ENCODE measurements at places on chromosomes 2 and 18.

DNA sequence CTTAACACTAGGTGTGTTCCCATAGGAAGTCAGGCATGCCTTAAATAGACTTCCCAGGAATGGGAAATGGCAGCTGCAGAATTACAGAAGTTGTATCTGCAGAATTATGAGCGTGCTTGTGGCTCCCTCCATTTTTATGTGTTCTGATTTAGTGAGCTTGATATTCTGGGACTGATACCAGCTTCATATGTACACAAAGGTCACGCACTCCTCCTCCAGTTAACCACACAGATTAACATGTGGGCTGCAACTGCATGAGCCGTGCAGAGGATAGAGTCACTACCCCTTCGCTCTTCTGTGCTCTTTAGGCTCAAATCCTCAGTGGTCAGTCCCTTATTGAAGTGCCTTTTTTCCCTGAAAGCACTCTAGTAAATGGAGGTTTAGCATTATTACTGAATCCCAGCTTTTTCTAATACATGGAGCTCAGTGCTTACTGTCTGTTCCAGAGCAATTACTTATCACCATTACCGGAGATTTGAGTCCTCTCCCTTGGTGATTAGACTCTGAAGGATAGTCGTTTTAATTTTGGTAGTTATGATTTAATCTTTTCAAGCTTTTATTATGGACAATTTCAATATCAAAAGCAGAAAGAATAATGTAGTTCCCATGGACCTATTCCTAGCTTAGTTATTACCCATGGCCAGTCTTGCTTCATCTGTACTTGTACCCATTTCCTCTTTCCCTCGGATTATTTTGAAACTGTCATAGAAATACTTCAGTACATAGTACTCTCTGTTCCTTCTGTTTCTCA lies 238.3 kb downstream of the PRKCE start:
- H3K4me1 ChIP-seq = peaks cover 66% of the 10 kb centered on the region
- H3K36me3 ChIP-seq = no peaks in the 10 kb centered on the region
- H3K27me3 ChIP-seq = no peaks in the 10 kb centered on the region
- no peak for DNase-seq
- no peak overlapping the region for H3K27ac ChIP-seq
- H3K4me3 ChIP-seq = no peak overlapping the region

- no peak for DNase-seq
- peak overlapping the region; percentile 88 for H3K27ac ChIP-seq
- H3K4me1 ChIP-seq = peaks cover 19% of the 10 kb centered on the region
Measured at GRCh38 chr18:50287028-50287440, 458 bp downstream of the CXXC1 start.

DNA sequence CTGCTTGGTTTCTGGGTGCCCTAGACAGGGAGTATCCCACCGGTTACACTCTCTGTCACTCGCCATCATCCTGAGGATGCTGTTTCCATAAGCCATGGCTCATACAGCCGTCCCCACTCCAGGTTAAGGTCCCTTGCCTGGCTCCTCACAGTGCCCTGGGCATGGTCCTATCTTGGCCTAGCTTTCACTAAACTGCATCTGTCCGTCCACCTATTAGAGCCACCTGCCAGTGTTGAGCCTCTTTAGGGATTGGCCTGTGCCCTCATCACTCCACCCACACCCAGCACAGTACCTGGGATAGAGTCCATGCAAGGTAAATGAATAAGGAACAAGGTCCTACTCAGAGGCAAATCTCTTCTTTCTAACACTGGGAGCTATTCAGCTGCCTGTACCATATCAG lies 320.1 kb downstream of the GBX2 start:
- H3K4me1 ChIP-seq = no peaks in the 10 kb centered on the region
- H3K36me3 ChIP-seq = no peaks in the 10 kb centered on the region
- H3K27ac ChIP-seq = no peak overlapping the region
- no peaks in the 10 kb centered on the region for H3K27me3 ChIP-seq

DNA sequence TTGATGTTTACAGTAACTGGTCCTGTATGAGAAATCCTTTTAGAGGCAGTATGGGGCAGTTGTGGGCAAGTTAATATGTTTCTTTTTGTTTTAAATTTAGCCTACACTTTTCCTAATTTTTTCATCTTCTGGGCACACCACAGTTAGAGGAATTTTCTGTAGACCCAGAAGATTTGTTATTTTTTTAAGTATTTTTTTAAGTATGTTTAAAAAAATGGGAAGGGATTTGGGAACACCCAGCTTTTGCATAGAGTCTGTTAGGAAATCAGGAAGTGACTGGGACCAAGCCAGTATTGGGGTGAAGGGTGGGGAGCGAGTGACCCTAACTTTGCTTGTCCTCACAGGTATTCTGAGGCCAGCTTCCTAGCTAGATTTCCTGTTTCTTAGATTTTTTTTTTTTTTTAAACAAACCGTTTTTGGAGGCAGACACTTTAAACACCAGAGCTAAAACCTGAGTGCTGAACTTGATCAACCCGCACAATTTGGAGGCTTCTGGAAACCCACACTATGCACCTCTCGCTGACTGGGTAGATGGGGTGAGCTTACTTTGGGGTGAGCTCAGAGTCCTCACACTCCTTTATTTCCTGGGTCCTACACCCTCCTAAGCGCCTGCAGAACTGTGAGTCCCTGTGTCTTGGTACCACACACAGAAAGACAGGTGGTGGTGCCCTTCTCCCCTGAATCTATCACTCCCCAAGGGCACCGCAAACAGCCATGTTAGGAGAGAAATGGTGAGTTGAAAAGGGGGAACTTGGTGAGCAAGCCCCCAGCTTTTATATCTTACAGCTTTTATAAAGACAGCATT lies 5.2 kb downstream of the GATA6 start:
- peak; percentile 28 for DNase-seq
- H3K27me3 ChIP-seq = peaks cover 53% of the 10 kb centered on the region
- no peaks in the 10 kb centered on the region for H3K36me3 ChIP-seq
- no peak overlapping the region for H3K27ac ChIP-seq
- peaks cover 19% of the 10 kb centered on the region for H3K4me1 ChIP-seq

- H3K4me3 ChIP-seq = peak overlapping the region; percentile 55
- DNase-seq = peak; percentile 58
- H3K4me1 ChIP-seq = peaks cover 14% of the 10 kb centered on the region
- H3K27ac ChIP-seq = no peak overlapping the region
Measured at GRCh38 chr2:174326161-174327020, 8.4 kb upstream of the SP9 start.

GRCh38 chr18:9787036-9787435 lies 78.9 kb downstream of the RAB31 start:
- H3K36me3 ChIP-seq = no peaks in the 10 kb centered on the region
- DNase-seq = no peak
- no peaks in the 10 kb centered on the region for H3K27me3 ChIP-seq
- H3K4me1 ChIP-seq = peaks cover 9% of the 10 kb centered on the region

- DNase-seq = no peak
- peaks cover 2% of the 10 kb centered on the region for H3K4me1 ChIP-seq
- H3K27ac ChIP-seq = no peak overlapping the region
- H3K27me3 ChIP-seq = no peaks in the 10 kb centered on the region
- H3K36me3 ChIP-seq = no peaks in the 10 kb centered on the region
- no peak overlapping the region for H3K4me3 ChIP-seq
Measured at GRCh38 chr2:28357055-28357454, 35.6 kb upstream of the FOSL2 start.

DNA sequence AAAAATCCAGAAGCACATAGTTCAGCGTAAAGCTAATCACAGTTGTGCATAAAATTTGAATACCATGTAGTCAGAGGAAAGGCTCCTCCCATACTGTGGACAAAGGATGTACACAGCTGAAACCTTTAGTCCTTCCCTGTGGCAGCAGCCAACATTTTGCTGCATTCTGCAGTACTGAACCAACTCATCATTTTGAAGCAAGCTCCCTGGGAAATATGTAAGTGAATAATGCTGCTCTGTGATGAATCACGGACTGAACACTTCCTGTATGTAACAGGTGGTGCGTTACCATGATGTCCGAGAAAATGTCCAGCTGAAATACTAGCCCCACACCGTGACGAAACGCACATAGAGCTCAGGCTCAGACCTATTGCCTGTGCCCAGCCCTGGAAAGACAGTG lies 421.1 kb upstream of the RAB12 start:
- no peak overlapping the region for H3K27ac ChIP-seq
- no peak for DNase-seq
- H3K4me3 ChIP-seq = no peak overlapping the region
- no peaks in the 10 kb centered on the region for H3K4me1 ChIP-seq
- H3K36me3 ChIP-seq = no peaks in the 10 kb centered on the region
- H3K27me3 ChIP-seq = no peaks in the 10 kb centered on the region

- H3K27me3 ChIP-seq = no peaks in the 10 kb centered on the region
- no peak for DNase-seq
- H3K36me3 ChIP-seq = no peaks in the 10 kb centered on the region
- H3K4me3 ChIP-seq = no peak overlapping the region
- H3K27ac ChIP-seq = no peak overlapping the region
Measured at GRCh38 chr2:235051436-235052260, 99.8 kb downstream of the SH3BP4 start.

GRCh38 chr2:225100269-225100668 lies 58.0 kb upstream of the DOCK10 start:
- H3K36me3 ChIP-seq = no peaks in the 10 kb centered on the region
- DNase-seq = no peak
- no peaks in the 10 kb centered on the region for H3K4me1 ChIP-seq
- no peak overlapping the region for H3K27ac ChIP-seq

DNA sequence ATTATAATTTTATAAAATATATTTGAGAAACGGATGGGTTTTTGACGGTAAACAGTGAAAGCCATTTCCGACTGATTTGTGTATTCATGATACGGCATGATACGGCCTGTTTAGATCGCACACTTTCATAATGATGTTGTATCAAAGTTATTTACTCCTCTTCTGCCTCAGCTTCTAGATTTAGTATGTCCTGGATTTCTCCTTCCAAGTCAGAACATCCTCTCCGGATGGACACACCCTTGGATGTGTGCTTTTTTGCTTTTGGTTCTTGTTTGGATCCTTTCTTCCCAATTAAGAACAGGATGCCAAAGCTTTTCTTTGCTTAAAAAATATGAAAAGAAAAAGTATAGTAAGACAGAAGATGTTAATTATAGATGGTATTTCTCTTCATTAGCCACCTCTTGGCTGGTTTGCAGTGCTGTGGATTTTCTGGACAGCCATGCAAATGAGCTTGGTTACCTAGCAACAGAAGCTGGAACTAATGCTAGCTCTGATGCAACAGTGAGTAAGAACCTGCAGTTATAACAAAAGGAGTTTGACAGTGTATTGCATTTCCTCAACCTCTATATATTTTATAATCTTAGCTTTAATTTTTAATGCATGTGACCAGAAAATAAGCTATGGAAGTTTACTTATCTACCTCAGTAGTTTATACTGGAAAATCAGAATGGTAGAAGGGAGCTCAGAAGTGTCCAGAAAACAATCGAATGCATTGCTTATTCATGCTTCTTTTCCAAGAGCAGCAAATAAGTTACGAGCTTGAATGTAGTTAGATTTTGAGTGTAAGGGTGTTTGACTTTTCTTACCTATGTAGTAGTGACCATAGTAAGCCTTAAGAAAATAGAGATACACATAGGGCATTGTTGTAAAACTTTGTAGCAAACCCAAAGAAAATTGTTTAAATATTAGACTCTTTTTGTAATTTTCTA lies 27.9 kb downstream of the RMND5A start:
- no peaks in the 10 kb centered on the region for H3K4me1 ChIP-seq
- H3K36me3 ChIP-seq = peaks cover 83% of the 10 kb centered on the region
- DNase-seq = peak; percentile 47
- no peak overlapping the region for H3K27ac ChIP-seq
- H3K4me3 ChIP-seq = no peak overlapping the region

GRCh38 chr2:186884587-186884986 lies 35.6 kb upstream of the ZSWIM2 start:
- peaks cover 56% of the 10 kb centered on the region for H3K4me1 ChIP-seq
- no peaks in the 10 kb centered on the region for H3K27me3 ChIP-seq
- peak overlapping the region; percentile 75 for H3K27ac ChIP-seq

DNA sequence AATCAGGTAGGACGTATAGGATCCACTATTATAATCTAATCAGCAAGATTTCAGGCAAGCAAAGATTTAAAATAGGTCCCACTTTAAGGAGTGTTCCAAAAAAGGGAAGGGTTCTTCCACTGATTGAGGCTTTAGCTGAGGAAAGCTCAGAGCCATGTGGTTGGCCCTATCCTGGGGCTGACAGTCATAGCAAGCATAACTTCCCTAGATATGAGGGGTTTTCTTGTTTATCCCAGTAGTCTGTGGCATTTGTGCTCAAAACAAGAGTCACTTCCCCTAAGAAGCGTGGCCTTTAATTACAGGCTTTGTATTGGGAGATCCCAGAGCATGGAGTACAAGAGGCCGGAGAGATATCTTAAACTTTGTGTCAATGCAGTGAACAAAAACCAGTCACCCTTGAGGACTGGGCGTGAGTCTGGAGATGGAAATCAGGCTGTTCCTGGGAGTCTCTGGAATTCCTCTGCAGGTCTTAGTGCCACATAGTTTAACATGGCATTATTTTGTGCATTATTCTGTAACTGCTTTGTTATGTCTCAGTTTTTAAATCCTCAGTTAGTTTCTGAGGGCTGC lies 136.9 kb upstream of the FBXO11 start:
- H3K27ac ChIP-seq = no peak overlapping the region
- no peaks in the 10 kb centered on the region for H3K27me3 ChIP-seq
- no peak for DNase-seq
- no peak overlapping the region for H3K4me3 ChIP-seq
- no peaks in the 10 kb centered on the region for H3K4me1 ChIP-seq

GRCh38 chr2:61090386-61090921 lies 24.8 kb downstream of the SANBR start:
- H3K4me3 ChIP-seq = no peak overlapping the region
- H3K27me3 ChIP-seq = no peaks in the 10 kb centered on the region
- H3K4me1 ChIP-seq = no peaks in the 10 kb centered on the region
- DNase-seq = no peak
- H3K36me3 ChIP-seq = peaks cover 9% of the 10 kb centered on the region

DNA sequence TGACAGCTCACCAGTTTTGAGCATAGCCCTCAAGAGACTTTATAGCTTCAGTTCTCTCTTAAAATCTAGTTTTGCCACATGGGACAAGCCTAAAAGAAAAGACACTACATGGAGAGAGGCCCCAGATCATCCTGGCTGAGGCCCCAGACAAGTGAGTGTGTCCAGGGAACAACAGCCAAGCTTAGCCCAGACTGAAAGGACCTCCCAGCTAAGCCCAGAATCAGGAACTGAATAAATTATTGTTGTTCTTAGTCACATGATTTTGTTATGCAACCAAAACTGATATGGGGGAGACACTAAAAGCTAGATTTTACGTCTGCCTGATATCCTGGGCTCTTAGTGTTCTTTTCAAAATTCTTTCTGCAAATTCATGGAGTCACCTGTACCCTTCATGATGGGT lies 29.3 kb upstream of the LBH start:
- no peak overlapping the region for H3K4me3 ChIP-seq
- H3K27ac ChIP-seq = no peak overlapping the region
- DNase-seq = peak; percentile 32
- no peaks in the 10 kb centered on the region for H3K4me1 ChIP-seq
- no peaks in the 10 kb centered on the region for H3K27me3 ChIP-seq

- H3K36me3 ChIP-seq = no peaks in the 10 kb centered on the region
- H3K27ac ChIP-seq = no peak overlapping the region
- no peak for DNase-seq
- H3K27me3 ChIP-seq = no peaks in the 10 kb centered on the region
- no peak overlapping the region for H3K4me3 ChIP-seq
- H3K4me1 ChIP-seq = peaks cover 2% of the 10 kb centered on the region
Measured at GRCh38 chr2:127134833-127135830, 28.2 kb upstream of the BIN1 start.

- no peak overlapping the region for H3K27ac ChIP-seq
- no peak overlapping the region for H3K4me3 ChIP-seq
- H3K4me1 ChIP-seq = peaks cover 25% of the 10 kb centered on the region
- H3K27me3 ChIP-seq = no peaks in the 10 kb centered on the region
Measured at GRCh38 chr2:231299267-231299666, 96.2 kb upstream of the B3GNT7 start.

GRCh38 chr2:127048969-127049897 lies 57.7 kb downstream of the BIN1 start:
- H3K4me3 ChIP-seq = no peak overlapping the region
- no peaks in the 10 kb centered on the region for H3K27me3 ChIP-seq
- H3K4me1 ChIP-seq = peaks cover 6% of the 10 kb centered on the region
- no peak for DNase-seq
